ENCODE measurements at places on chromosomes 1 and 21.

GRCh38 chr1:54028306-54029251 lies 10.6 kb upstream of the LDLRAD1 start:
- DNase-seq: no peak

GRCh38 chr1:169316556-169316955 lies 51.0 kb downstream of the NME7 start:
- DNase-seq: no peak

DNA sequence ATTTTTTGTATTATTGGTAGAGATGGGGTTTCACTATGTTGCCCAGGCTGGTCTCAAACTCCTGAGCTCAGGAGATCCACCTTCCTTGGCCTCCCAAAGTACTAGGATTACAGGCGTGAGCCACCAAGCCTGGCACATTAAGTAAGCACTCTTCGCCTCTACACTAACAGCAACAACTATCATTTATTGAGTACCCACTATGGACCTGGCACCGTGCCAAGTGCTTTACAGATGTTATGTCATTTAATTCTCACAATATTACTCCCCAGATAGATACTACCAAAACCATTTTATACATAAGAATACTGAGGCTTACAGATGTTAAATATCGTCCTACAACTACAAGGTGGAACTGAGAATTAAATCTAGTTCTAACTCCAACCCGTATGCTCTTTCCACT lies 50.1 kb downstream of the TUT4 start:
- DNase-seq: no peak

DNA sequence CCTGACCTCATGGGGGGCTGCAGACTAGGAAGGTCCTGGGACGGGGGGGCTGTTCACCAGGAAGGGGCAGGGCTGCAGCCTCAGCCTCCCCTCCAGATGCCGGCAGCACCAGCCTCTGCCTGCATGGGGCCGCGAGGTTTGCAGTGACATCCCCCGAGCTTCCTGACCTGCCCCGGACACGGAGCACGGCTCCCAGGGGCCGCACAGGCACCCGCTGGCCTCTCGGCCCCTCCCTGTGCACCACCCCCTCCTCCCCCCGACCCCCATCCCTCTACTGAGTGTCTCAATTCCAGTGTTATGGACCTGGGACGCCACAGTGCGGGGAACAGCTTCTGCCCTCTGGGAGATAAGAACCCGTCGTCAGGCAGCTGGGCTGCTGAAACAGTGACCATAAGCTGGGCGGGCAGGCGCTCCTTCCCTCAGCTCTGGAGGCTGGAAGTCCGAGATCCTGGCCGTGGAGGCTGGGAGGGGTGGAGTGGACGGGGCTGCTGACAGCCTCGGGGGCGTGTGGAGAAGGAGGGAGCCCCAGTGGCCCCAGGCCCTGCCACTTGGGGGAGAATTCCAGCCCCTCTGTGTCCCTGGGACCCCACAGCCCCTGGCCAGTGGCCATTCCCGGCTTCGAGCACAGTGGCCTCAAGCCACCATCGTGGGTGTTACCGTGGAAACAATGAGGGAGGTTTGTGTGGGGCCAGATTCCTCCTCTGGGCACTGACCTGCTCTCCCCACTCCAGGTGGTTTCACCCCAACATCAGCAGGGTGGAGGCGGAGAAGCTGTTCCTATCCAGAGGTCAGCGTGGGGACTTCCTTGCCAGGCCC lies 11.6 kb downstream of the RNF223 start:
- no peak for DNase-seq

DNA sequence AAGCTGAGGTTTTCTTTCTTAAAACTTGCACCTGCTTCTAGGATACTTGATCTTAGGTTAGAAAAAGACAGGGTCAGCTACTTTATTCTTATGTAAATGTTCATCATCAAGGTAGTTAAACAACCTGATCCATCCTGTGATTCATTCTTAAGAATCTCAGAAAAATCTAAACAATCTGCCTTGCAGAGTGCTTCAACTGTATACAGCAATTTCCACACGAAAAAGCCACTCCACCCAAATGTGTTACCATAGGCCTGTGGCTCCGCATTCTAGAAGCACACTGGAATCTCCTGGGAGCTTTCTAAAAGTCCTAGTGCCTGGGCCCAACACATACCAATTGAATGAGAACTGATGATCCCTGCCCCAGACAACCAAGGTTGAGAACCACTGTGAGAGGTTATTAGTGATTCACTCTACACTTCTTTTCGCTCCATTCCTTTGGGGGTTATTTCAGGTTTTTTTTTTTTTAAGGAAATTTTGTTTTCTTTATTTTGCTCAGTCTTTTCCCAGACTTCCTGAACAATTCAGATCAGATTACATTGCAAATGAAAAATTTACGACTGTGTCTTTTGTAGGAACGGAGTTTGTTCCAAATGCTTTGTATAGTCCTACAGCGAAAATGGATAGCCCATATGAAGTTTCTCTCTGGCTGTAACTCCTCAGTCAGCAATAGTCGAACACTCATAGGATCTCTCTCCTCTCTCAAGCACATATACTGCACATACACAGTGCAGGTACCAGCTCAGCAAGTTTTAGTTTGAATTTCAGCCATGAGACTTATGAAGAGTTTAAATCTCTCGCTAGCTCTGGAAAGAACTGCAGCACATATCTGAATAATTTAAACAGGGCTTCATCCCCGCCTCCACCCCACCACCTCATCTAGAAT lies 16.1 kb downstream of the SMYD2 start:
- no peak for DNase-seq

All from effector memory CD8-positive, alpha-beta T cell (primary cell).